Kidney epithelial cell (primary cell): ENCODE measurements at places on chromosomes 3 and 15. TPM values are rescaled to one million over a fixed set of nuclear protein-coding genes. Genes with fewer than 3 reads are reported as not detected.

DNA sequence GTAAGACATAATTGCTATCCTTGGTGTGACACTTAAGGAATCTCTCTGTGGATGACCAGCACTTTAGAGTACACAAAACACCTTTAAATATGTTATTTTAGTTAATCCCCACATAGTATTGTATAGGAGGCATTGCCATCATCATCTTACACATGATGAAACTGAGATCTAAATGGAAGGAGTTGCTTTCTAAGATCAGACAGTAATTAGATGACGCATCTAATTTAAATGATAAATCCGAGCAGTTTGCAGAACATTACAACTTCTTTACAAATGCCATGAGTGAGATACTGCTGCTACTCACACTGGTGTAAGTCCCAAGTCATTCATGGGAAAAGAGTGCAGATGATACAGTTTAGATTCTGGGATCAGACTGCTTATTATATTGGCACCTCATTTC lies 431.9 kb downstream of the MFSD1 start:
- no peak for DNase-seq

- DNase-seq: no peak
These were observed 188.3 kb downstream of the ECT2 start for GRCh38 chr3:172938788-172939187.

EPHB1 gene
- 10.8 and 13.3 TPM in 2 replicates for total RNA-seq

GRCh38 chr3:151297429-151297828 lies 19.1 kb upstream of the P2RY14 start:
- no peak for DNase-seq

GRCh38 chr3:49807431-49808114 lies 4.5 kb downstream of the INKA1 start:
- DNase-seq: no peak
